Occipital lobe (tissue), 3 donors: ENCODE measurements at places on chromosomes 3 and 15. TPM values are rescaled to one million over a fixed set of nuclear protein-coding genes. Genes with fewer than 3 reads are reported as not detected.

CDCP1 gene
- total RNA-seq, result 0.62 TPM

CELSR3 gene
- total RNA-seq, result 34.5 TPM

ATP13A4 gene
- 17.2 TPM for total RNA-seq

IQCH gene
- 2.8 TPM for total RNA-seq

TPRG1 gene
- 0.94 TPM for total RNA-seq

PRTG gene
- 3.0 TPM for total RNA-seq

XCR1 gene
- total RNA-seq, result not detected

MUSTN1 gene
- not detected for total RNA-seq

IQGAP1 gene
- 41.0 TPM for total RNA-seq

PAQR5 gene
- 1.1 TPM for total RNA-seq

KIF7 gene
- total RNA-seq, result 5.1 TPM

OR5K2 gene
- not detected for total RNA-seq

DPPA2 gene
- not detected for total RNA-seq

FBXO40 gene
- 0.31 TPM for total RNA-seq

PLSCR5 gene
- not detected for total RNA-seq

POLQ gene
- 1.7 TPM for total RNA-seq

CACNA2D3 gene
- total RNA-seq, result 11.2 TPM

C3orf20 gene
- total RNA-seq, result 0.16 TPM

CRBN gene
- 187 TPM for total RNA-seq

GOLGB1 gene
- 47.1 TPM for total RNA-seq

NMNAT3 gene
- total RNA-seq, result 2.3 TPM

PRICKLE2 gene
- total RNA-seq, result 87.5 TPM

HIGD2B gene
- 0.47 TPM for total RNA-seq

AADACL2 gene
- total RNA-seq, result not detected

PEX5L gene
- 49.6 TPM for total RNA-seq

CGGBP1 gene
- 158 TPM for total RNA-seq

ADCY5 gene
- total RNA-seq, result 30.7 TPM

HRG gene
- total RNA-seq, result not detected

GCHFR gene
- total RNA-seq, result 1.9 TPM

CCDC39 gene
- 0.62 TPM for total RNA-seq

SLC9A9 gene
- 7.3 TPM for total RNA-seq

ZNF35 gene
- 24.3 TPM for total RNA-seq

PRSS50 gene
- total RNA-seq, result 0.31 TPM

DAPK2 gene
- total RNA-seq, result 5.0 TPM

RTP1 gene
- total RNA-seq, result not detected

DUOXA2 gene
- total RNA-seq, result not detected

PP2D1 gene
- total RNA-seq, result not detected

CGNL1 gene
- total RNA-seq, result 5.3 TPM

CASR gene
- total RNA-seq, result not detected

GLDN gene
- total RNA-seq, result 2.3 TPM

SPINT1 gene
- total RNA-seq, result 5.1 TPM

NANOGP8 gene
- total RNA-seq, result not detected

SYNPR gene
- total RNA-seq, result 56.5 TPM

CADPS gene
- total RNA-seq, result 206 TPM
